ENCODE measurements at places on chromosomes 12 and 14.

DNA sequence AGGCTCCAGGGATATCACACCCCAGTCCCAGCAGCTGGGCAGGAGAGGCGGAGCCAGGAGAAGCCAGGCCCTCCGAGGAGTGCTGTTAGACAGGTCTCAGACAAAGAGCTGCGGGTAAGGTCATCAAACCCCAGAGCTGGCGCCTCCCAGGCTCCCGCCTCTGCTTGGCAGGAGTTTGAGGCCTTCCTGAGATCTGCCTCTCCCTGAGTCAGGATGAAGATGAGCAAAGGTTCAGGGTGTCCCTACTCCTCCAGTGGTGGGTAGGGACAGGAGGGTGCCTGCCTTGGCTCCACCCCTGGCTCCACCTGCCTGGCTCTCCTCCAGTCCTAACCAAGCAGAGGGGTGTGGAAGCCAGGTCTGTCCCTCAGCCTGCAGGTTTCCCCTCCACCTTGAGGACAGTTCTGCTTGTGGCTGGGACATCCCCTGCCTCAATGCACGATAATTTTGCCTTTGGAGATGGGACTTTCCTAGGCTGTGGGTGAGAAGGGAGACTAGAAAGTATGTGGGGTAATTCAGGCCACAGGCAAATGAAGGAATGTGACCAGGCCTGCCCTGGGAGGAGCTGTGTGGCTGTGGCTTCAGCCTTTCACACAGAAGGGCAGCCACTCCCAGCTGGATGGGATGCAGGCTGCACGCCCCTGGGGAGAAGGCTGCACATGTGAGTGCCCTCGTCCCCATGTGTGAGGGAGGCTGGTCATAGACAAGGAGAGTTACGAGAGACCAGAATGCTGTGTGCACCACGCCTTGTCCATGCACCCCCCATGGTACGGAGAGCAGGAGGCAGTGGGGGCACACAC lies 2.2 kb downstream of the PLEKHG6 start:
- no peak for DNase-seq

- DNase-seq: no peak
Observed at GRCh38 chr14:49880267-49881064, 12.4 kb upstream of the ARF6 start.

DNA sequence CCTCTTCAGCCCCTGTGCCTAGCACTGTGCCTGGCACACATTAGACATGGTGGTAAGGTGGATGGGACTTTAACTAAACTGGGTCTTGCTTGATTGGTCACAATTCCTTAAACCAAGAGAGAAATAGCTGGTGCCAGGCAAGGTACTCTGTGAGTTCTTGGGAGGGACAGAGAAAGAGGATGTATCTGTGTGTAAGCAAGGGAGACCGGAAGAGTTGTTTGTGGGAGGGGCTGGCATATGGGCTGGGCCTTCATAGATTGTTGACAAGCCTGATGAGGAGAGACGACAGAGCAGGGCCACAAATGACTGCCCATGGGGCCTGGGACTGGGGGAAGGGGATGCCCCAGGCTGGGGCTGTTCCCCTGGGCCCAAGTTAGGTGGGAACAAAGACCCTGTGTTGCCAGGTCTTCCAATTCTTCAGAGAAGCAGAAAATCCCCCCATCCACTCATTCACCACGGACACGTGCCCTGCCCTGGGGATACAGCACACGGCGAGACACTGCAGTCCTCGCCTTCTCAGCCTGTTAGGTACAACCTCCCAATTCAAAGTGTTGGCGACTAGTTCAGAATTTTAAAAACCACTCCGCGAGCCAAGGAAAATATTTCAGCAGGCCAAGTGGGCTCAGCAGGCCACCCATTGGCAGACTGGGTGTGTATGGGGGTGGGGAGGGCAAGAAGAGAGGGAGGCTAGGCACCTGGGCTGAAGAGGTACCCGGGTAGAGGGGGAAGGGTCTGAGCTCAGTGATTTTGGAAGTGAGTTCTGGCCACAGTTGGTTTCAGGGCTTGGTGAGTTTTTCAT lies 11.4 kb upstream of the CYP46A1 start:
- DNase-seq: no peak

DNA sequence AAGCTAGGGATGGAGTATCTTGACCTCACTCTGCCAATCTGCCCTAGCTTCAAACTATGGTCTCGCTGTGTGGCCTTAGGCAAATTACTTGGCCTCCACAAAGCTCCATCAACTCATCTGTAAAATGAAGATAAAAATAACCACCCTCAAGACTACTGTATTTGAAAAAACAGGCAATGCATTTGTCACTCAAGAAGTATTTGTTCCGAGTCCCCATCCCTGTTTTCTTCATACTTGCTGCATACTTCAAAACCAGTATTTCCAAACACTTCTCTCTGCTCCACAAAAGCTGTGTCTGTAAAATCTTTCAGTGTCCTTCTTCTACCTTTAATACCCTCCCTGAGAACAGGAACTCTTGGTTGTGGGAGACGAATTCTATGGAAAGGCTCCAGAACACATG lies 47.9 kb downstream of the GTF2A1 start:
- no peak for DNase-seq

- DNase-seq: no peak
Observed at GRCh38 chr14:64409126-64409920, 21.2 kb downstream of the MTHFD1 start.

DNA sequence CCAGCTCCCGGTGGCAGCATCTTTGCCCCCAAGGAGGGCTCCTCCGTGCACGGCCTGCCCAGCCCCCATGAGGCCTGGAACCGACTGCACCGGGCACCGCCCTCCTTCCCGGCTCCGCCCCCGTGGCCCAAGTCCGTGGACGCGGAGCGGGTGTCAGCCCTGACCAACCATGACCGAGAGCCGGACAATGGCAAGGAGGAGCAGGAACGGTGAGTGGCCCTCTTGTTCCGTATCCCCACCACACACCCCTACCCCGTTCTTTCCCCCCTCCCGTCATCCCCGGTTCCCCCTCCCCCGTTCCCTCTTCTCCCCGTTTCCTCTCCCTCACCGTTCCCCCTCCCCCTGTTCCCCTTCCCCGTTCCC lies 28.3 kb downstream of the LRCOL1 start:
- no peak for DNase-seq

GRCh38 chr14:101120641-101121507 lies 217.4 kb upstream of the RTL1 start:
- DNase-seq: no peak

DNA sequence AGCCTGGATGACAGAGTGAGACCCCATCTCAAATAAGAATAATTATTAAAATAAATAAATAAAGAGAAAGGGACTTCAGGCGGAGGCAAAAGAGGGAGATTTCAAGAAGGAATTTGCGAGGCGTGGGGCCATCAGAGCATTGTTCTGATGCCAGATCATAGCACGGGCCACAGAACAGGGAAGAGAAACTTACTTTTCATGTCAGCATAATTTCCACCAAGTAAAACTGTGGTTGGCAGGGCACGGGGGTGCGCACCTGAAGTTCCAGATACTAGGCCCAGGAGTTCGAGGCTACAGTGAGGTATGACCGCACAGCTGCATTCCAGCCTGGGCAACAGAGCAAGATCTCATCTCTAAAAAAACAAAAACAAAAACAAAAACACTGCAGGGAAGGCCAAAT lies 11.0 kb upstream of the PLBD1 start:
- no peak for DNase-seq

GRCh38 chr12:131443019-131444000 lies 267.6 kb upstream of the SFSWAP start:
- no peak for DNase-seq

GRCh38 chr12:109467978-109468676 lies 9.0 kb downstream of the KCTD10 start:
- no peak for DNase-seq

DNA sequence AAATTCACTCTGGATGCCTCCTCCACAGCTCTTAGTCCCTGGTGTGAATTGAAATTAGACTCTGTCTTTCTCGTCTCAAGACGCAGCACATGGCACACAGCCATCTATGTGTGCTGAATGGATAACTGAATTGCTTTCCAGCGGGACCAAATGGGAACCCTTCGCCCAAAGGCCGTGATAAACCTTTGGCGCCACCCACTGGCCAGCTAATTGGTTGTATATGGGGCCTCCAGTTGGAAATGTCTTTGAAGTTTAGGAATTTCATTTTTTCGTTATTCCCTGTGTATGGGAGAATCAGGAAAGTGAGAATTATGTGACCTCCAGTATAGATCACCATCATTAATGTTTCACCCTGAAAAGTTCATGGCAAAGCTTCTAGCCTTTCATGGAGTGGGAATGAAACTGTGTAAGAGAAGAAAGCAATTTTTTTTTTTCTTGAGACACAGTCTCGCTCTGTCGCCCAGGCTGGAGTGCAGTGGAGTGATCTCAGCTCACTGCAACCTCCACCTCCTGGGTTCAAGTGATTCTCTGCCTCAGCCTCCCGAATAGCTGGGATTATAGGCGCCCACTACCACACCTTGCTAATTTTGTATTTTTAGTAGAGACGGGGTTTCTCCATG lies 9.8 kb upstream of the HSP90AA1 start:
- DNase-seq: peak; percentile 42

GRCh38 chr14:80434574-80435321 lies 223.4 kb upstream of the DIO2 start:
- DNase-seq: no peak

DNA sequence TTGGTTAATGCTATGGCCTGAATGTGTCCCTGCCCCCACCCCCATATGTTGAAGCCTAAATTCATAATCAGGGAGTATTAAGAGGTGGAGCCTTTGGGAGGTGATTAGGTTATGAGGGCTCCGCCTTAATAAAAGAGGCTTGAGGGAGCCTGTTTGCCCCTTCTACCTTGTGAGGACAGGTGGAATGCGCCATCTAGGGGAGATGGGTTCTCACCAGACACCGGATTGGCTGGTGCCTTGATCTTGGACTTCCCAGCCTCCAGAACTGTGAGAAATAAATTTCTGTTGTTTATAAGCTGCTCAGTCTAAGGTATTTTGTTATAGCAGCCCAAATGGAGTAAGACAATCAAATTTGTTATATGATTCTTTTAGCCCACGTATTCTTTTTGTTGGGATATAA lies 148.3 kb downstream of the PTCSC3 start:
- no peak for DNase-seq

- DNase-seq: no peak
Observed at GRCh38 chr12:9868311-9868801, 798 bp downstream of the CLEC2B start.

Measured in NCI-H1048 (cell line).